ENCODE measurements at places on chromosomes 4 and X.

- no peak for DNase-seq
Measured at GRCh38 chr4:124178449-124179021, 534.0 kb downstream of the ANKRD50 start.

GRCh38 chr4:147367891-147368290, 113.0 kb upstream of the EDNRA start:
- no peak for DNase-seq

GRCh38 chrX:20433388-20433775, 166.7 kb upstream of the RPS6KA3 start:
- DNase-seq, result no peak

GRCh38 chr4:55617587-55618197, 18.4 kb downstream of the NMU start:
- DNase-seq, result no peak

GRCh38 chr4:53558065-53558801, 33.1 kb downstream of the LNX1 start:
- no peak for DNase-seq

DNA sequence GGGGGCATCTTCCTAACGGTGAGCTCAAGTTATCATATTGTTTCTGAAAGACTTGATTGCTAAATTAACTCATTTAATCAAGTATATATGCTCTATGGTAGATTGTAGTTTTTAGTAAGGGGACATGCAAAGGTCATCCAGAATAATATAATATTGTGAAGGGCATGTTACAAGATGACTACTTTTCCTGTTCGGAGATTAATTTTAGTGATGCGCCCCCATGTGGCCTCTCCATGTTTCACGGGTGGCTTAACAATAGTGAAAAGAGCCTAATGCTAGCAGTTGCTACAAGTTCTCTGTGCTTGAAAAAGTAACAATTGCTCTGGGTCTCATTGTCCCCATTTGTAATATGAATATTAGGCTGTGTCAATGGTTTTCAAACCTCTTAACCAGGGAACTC, 12.2 kb downstream of the SMPX start:
- peak; percentile 13 for DNase-seq

GRCh38 chrX:65750674-65751469, 83.4 kb downstream of the MSN start:
- peak; percentile 97 for DNase-seq

DNA sequence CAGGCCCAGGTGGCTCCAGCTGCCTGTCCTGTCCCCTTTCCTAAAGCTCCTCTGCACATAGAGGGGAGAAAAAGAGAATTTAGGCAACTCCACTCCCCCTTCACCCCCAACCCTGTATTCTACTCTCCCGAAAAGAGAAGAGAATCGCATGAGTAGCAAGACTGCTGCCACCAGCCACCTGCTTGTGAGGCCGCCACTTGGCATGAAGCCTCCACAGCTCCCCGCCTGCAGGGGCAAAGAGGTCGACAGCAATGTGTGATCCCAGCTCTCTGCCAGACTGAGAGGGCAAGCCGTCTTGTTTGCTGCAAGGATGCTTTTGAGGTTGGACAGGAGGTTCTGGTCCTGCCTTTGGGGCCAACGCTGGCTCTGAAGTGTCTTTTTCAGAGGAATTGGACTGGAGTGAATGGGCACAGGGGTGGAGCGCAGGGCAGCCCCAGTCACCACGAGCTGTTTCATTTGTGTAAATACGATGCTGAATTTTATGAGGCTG, 77.1 kb downstream of the STARD8 start:
- no peak for DNase-seq

GRCh38 chr4:108685036-108685686, 34.8 kb downstream of the OSTC start:
- DNase-seq, result no peak

GRCh38 chr4:26871611-26872010, 11.0 kb downstream of the STIM2 start:
- no peak for DNase-seq

- DNase-seq, result no peak
Measured at GRCh38 chr4:176744091-176744490, 48.6 kb downstream of the VEGFC start.

DNA sequence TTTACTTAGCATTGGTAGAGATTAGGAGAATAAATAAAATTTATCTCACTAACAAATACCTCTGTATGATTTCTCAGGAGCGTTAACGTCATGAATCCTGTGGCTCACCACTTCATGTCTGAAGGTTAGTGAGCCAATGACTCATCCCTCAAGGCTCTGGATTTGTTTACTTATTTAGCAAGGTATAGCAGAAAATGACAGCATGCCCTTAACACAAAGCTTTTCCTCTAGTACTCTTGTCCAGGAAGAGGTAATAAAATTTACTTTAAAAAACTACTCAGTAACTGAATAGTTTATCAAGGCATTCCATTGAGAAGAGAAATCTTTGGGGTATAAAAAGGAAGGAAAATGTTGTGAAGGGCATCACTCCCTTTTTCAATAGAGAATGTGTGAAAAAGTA, 823.8 kb downstream of the CCSER1 start:
- no peak for DNase-seq

GRCh38 chr4:175330236-175330635, 412.1 kb downstream of the ADAM29 start:
- DNase-seq, result no peak

DNA sequence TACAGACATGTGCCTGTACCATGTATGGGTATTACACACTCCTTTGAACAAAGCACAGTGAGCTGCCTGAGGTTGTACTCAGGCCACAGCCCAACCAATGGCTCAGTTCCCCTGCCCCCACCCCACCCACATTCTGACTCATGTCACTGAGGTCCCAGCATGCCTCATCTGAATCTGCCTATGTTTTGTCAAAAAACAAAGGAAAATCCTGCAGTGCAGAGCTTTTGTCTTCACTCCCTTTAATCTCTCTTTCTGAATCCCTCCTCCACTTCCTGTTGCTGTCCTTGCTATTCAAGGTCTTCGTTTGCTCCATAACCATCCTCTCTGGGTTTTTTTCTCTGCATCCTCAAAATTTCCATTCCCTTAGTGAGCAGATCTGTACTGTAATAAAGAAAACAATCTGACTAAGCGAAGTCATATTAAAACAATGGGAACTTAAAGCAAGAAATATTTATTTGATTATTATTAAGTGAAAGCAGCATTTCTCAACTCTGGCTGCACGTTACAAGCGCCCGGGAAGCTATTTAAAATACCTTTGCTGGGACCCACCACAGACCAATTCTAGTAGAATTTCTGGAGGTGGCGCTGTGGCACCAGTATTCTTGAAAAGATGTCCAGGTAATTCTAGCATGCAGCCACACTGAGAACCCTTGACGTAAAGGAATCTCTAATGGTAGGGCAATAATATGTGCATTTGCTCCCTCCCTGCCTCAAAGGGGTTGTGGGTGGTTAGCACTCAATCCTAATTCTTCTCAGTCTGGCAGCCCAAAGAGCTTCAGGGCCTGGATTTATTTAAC, 8.7 kb downstream of the GUCY2F start:
- DNase-seq, result no peak

DNA sequence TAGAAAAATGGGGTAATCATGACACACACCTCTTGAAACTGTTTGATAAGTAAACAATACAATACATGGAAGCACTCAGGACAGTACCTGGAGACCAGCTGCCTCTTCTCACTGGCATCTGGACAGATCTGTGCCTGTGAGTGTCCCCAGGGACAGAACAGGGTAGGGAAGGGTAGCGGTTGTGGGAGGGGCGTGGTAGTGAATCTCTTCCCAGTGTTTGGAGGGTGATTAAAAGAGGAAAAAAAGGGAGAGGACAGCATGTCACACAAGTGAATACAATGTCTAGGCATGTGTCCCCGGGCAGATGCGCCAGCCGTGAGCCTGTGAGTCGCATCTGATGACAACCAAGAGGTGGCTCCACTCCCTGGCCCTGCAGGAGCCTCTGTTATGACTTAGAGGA, 138.8 kb upstream of the MSX1 start:
- no peak for DNase-seq

DNA sequence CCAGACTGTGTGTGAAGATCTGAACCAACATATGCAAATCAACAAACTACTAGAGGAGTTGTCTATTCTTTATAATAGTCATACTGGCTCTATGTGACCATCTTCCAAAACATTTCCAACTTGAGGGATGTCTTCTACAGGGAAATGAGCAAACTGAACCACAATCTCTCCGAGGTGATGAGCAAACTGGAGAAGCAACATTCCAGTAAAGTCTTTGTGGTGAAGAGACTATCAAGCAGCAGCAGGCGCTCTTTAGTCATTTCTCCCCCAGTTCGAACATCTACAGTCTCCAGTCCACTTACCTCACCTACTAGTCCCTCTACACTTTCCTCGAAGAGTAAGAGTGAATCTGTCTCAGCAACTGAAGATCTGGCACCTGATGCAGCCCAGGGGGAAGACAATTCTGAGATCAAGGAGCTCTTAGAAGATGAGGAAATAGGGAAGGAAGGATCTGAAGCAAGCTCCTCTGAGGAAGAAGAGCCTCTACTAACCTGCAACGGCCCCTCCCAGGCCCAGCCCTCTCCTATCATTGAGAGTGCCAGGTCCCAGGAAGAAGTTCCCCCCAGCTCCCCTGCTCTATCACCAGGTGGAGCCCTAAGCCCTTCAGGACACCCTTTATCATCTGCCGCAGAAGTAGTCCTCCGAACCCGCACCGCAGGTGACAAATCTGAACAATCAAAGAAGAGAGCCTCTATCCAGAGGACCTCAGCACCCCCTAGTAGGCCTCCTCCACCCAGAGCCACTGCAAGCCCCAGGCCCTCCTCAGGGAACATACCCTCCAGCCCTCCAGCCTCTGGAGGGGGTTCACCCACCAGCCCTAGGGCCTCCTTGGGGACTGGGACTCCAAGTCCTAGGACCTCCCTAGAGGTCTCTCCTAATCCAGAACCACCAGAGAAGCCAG, 98.1 kb downstream of the HNRNPD start:
- peak; percentile 50 for DNase-seq

- DNase-seq, result no peak
Measured at GRCh38 chr4:137638934-137639333, 106.6 kb upstream of the PCDH18 start.

- DNase-seq, result peak; percentile 14
Measured at GRCh38 chr4:159420162-159421057, 317.5 kb downstream of the RAPGEF2 start.

GRCh38 chr4:80208610-80209339, 11.5 kb downstream of the PRDM8 start:
- no peak for DNase-seq

DNA sequence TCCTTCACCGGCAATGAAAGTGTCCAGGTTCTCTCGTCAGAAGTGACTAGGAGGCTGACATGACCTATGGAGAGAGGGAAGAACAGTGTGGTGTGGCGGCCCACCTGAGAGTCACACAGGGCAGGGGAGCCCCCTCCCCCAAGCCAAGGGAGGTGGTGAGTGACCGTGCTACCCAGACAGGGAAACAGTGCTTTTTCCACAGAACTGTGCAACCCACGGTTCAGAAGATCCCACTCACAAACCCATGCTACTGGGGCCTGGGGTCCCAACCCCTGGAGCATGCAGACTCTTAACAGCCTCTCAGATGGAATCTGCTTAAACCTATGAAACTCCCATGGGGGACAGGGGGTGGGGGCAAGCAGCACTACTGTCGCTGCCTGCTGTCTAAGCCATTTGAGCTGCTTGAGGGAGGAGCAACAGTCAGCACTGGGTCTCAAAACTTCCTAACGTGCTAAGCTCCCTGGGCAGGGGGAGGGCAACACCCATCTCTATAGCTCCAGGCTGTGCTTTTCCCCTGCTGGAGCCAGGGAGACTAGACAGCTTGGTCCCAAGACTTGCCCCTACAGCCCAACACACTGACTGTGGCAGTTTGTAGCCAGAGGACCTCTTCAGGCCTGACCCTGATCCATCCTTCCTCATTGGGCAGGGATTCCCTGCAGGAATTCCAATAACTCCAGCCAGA, 850.4 kb upstream of the AADAT start:
- no peak for DNase-seq

- no peak for DNase-seq
Measured at GRCh38 chrX:88883200-88883599, 136.2 kb downstream of the CPXCR1 start.

DNA sequence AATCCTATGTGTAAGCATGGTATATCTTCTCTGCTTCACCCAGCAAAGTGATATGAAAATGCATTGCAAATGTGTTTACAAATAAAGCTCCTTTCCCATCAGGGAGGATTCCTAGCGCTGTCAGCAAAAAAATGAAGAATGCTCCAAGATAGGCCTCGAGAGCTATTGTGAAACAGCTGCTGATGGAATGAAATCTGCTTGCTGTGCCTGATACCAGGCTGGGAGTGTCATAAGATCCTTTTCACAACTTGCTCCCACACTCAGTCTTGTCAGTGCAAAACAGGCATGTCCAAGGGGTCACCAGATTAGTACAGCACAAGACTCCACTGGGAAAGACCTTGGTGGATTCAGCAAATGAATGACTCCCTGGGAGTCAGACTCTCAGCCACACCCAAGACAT, 34.1 kb downstream of the HNRNPH2 start:
- no peak for DNase-seq

GRCh38 chrX:20521222-20521621, 254.5 kb upstream of the RPS6KA3 start:
- DNase-seq, result no peak

- no peak for DNase-seq
Measured at GRCh38 chr4:158819942-158820786, 51.3 kb downstream of the FNIP2 start.

DNA sequence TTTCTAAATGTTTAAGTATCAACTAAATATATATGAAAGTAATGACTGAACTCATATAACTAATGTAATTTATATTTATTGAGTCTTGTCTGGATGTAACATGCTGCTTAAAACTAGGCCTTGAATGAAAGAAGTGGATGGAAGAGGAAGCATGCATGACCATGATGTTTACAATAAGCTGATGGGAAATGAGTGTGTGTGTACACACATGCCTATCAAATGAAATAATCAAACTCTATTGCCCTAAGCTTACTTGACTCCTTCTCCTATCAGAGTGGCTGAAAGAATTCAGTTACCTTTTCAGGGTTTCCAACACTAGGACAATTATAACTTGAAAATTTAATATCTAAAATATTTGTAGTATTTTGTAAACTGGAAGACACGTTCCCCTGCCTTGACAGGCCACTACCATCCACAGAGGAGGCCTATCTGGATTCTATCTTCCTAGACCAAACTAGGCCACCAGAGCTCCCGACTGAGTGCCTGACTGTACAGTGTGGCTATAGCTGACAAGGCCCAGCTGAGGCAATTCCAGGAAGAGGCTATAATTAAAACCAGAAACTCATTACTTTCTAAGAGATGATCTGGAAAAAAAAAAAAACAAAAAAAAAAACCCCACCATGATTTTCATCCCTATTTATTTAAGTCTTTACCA, 7.6 kb downstream of the ARSJ start:
- DNase-seq, result no peak

GRCh38 chr4:167642250-167642649, 408.0 kb upstream of the SPOCK3 start:
- no peak for DNase-seq

- no peak for DNase-seq
Measured at GRCh38 chr4:34732176-34732950, 1512.0 kb downstream of the ARAP2 start.

- no peak for DNase-seq
Measured at GRCh38 chr4:101239665-101240064, 107.7 kb downstream of the PPP3CA start.

All from HL-60 (cell line).